Activated T-cell treated with anti-CD3 and anti-CD28 coated beads for 1 hour (primary cell): ENCODE measurements at places on chromosomes 12 and 14.

DNA sequence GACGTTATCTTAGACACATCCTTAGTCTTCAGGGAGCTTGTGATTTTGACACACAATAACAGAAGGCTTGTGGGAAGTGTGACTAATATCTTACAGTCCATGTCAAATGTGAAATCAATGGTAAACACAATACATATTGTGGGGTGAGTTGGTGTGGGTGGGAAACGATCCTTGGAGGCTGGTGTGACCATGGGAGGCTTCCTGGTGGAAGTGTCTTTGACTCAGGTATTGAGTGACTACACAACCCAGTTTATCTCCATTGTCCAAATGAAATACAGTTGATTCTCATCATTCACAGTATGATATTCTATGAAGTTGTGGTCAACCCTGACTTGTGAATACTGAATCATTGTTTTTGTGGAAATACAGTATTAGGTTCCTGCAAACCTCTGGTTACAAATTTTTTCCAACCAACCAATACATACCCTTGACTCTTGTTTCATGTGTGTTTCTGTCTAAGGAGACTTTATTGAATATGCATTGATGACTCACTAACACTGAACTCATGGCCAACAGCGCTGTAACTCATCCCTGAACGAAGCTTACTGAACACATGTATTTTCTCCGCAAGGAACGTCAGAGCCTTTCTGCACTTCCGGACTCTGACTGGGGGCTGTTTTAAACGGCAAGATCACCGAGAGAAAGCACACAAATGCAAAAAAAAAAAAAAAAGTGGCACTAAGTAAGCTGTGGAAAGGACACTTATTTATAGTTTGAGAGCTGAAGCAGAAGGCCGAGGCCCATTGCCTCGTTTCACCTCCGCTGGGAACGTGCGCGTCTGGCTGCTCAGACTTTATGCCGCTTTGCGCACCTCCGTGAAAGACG, 59.0 kb downstream of the CLMN start:
- no peak for DNase-seq

GRCh38 chr12:25189656-25190055, 5.3 kb downstream of the DNAI7 start:
- no peak for DNase-seq

DNA sequence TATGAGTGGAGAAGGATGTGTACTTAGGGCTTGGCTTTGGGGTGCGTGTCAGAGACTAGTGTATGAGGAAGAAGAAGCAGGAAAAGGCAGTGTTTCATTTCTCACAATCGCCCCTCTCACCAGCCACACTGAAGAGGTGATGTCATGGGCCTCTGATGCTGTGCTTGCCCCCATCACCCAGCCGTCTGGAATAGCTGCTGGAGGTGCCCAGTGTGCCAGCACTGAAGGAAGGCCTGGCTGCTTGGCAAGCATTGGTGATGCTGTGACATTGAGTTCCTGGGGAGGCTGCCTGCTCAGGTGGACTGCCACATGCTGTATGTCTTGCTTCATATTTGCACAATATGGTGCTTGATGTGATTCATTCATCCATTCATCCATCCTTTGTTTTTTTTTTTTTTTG, 56.2 kb downstream of the CRADD start:
- no peak for DNase-seq

- DNase-seq, result no peak
Measured at GRCh38 chr12:2876431-2877046, 435 bp downstream of the FOXM1 start.

- no peak for DNase-seq
Measured at GRCh38 chr12:14322403-14322802, 43.1 kb upstream of the ATF7IP start.

DNA sequence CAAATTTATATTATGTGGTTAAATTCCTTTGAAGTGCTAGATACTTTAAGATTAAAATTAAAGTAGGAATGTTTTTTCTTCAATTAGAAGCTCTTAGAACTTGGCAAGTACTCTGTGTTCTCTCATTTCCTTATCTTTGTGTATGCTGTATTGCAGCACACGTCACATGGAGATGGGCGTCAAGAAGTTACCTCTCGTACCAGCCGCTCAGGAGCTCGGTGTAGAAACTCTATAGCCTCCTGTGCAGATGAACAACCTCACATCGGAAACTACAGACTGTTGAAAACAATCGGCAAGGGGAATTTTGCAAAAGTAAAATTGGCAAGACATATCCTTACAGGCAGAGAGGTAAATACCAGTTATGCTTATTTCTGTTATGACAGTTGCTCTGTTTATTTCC, 19.7 kb downstream of the MARK3 start:
- no peak for DNase-seq

- no peak for DNase-seq
Measured at GRCh38 chr14:42459171-42459685, 852.6 kb downstream of the LRFN5 start.

- DNase-seq, result no peak
Measured at GRCh38 chr14:90831821-90832220, 15.6 kb upstream of the TTC7B start.

DNA sequence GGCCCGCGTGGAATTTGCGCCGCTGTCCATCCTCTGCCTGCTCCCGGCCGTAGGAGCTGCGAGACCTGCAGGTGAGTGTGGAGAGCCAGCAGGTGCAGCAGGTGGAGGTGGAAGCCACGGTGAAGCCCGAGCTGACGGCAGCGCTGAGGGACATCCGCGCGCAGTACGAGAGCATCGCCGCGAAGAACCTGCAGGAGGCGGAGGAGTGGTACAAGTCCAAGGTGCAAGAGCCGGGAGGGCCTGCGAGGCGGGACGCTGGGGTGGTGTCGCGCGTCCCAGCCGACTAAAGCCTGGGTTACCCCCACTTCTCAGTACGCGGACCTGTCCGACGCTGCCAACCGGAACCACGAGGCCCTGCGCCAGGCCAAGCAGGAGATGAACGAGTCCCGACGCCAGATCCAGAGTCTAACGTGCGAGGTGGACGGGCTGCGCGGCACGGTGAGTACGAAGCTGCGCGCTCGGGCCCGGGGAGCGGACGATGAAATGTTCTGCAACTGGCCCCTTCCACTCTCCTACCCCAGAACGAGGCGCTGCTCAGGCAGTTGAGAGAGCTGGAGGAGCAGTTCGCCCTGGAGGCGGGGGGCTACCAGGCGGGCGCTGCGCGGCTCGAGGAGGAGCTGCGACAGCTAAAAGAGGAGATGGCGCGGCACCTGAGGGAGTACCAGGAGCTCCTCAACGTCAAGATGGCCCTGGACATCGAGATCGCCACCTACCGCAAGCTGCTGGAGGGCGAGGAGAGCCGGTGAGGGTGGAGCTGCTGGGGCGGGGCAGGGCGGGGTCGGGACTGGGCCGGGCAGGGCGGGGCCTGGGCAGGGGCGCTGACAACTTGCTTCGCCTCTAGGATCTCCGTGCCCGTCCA, 2.1 kb downstream of the PRPH start:
- no peak for DNase-seq

DNA sequence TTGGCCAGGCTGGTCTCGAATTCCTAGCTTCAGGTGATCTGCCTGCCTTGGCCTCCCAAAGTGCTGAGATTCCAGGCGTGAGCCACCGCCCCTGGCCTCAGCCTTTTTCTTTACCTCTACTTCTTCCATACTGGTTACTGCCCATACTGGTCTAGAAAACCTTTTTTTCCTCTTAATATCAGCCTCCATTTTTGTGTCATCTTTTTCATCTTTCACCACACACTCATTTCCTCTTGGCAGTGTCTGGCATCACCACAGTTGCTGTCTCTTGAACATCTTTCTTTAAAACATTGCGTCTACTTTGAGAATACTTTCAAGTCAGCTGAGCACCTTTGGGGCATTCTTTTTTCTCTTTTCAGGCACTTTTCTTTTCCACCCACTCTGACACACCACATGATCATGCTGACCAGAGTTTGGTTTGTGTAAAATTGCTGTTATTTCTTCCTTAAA, 32.7 kb downstream of the DDX47 start:
- no peak for DNase-seq

- no peak for DNase-seq
Measured at GRCh38 chr12:124191024-124191359, 103.9 kb upstream of the RFLNA start.

DNA sequence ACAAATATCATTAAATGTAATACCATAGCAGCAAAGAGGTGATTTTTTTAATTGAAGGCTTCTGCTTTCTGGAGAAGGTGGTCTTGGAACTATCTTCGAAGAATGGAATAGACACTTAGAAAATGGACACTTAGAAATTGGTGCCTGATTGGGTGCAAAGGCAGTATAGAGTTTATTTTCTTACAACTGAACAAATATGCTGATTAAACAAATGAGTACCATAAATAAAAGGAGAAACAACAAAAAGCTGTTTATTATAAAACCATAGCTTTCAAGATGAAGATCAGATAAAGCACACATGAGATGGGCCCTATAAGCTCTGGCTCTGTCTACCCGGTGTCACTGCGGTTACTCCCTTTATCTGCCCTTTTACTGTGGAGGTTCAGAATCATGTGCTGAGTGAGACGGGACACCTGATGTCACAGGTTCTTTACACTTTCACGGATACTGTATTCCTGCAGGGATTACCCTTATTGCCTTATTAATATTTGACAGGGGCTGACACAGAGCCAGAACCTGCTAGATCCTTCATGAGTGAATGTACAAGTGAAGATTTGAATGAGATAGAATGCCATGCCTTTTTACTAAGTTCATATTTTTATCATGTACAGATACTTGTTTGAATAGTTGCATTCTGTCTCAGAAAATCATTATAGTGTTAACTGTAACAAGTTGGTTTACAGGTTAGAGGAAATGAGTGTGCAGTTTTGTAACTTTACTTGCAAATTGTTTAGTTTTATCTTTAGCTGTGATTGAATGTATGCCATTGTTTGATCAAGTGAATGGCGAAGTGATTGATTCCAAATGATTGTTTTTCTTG, 477.5 kb upstream of the RGS6 start:
- DNase-seq, result no peak

DNA sequence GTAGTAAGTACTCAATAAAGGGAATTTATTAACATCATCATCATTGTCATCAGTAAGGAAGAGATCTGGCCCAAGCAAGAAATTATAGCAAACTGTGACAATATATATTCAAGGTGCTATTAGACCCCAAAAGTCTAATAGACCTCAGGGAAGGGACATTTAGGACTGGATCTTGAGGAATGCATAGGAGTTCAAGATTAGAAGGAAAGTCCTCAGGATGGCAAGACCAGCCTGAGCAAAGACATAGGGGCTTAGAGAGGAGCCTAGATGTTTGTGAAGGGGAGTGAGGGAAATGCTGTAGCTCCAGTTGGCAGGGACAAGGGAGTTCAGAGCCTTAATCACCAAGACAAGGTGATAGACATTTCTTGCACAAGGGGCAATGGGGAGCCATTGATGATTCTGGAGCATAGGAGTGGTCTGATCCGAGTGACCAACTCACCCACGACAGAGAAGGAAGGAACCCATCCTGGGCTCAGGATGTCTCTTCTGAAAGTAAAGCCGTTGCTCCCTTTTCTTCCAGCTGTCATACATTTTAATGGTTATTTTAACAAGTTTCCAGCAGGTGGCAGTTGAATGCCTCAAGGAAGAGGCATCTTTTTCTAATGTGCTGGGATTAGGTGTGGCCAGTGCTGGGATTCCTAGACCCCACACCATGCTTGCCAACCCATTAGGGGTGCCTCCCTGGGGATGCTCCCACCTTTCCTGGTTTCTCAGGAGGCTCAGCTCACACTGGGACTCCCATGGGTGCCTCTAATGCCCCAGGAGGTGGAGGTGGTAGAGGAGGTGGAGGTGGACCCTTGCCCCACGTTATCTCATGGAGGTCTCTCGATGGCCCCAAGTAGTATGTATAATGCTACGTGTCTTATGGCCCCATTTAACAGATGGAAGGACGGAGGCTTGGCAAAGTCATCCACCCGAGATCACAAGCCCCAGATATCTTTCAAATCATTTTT, 37.8 kb downstream of the PHETA1 start:
- no peak for DNase-seq

DNA sequence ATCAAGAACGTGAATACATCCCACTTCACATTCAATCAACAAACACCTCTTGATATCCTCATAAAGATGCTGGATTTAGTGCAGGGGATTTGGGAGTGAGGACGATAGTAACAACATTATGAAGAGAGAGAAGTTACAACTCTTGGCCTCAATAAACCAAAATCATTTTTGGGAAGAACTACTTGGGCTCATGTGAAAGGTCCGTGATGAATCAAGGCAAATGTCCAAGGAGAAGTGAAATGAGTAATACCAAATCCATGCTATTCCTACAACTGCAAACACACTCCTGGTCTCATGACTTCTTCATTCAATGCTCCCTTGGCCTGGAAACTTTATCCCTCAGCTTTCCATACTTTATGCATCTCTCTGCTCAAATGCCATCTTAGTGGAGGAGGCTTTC, 162.0 kb upstream of the LMNTD1 start:
- no peak for DNase-seq

DNA sequence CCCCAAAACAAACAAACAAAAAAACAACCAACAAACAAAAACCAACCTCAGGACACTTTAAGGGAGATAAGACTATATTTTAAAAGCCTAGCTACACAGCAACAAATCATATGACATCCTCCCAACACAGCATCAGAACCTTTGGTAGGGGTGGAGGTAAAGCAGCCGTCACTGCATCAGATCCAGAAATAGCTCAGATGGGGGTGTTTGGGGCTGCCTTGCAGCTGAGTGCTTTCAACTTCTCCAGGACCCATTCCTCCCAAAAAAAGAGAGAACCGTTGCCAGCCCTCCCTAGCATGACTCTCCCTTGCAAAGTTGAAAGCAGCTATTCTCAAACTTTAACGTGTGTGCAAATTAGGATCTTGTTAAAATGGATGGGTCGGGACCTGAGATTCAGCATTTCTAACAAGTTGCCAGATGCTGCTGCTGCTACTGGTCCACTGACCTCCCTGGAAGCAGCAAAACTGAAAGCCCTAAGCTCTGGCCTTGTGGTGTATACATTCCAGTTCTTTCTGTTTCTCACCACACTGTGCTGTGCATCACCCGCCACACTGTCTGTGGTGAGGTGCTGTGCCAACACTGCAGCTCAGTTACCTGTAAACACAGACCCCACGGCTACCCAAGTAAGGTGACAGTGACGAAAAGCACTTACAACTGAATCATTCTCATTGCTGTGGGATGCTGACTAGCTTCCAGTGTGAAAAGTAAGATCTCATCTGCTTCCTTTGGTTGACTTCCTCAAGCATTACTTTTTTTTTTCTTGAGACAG, 54.0 kb downstream of the SLC38A1 start:
- peak; percentile 62 for DNase-seq

- no peak for DNase-seq
Measured at GRCh38 chr14:74573421-74574089, 38.5 kb downstream of the LTBP2 start.
